ENCODE measurements at places on chromosomes 6 and 20. TPM values are rescaled to one million over a fixed set of nuclear protein-coding genes. Genes with fewer than 3 reads are reported as not detected.

- no peak for DNase-seq
Measured at GRCh38 chr6:9233226-9233625, 797.9 kb upstream of the SLC35B3 start.

- DNase-seq: no peak
Measured at GRCh38 chr20:63547725-63548480, at the start of gene SRMS. Gene SRMS, minus strand, starts transcription at chr20:63547749. Its CDS starts 286 bp downstream, at chr20:63547463.

DNA sequence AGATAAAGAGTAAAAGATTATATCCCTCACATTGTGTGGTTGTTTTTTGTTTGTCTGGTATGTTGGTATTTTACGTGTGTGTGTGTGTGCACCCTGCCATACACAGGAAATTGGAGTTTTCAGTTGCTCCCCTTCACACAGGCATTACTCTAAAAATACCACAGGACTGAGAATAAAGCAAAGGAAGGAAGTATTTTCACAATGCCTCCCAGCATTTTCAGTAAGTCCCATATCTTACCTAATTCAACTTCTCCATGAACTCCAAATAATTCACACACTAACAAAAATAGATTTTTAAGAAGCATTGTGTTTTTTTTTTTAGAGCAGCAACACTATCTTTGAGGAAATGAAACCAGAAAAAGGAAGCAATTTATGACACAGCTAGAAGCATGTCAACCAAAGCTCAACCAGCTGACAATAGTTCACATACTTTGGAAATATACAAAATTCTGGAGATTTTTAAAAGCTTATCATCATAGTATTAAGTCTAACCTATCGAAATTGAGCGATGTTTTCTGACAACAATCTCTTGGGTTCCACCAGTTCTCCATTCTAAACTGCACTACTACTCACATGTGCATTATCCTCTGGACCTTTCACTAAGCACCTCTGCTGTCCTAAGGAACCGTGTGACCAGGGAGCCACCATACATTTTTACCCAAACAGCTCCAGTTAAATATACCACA, 2.1 kb downstream of the UBE2J1 start:
- no peak for DNase-seq

- DNase-seq: no peak
Measured at GRCh38 chr6:8940356-8940755, 505.0 kb upstream of the SLC35B3 start.

Gene C20orf141
- polyA plus RNA-seq: not detected

DNA sequence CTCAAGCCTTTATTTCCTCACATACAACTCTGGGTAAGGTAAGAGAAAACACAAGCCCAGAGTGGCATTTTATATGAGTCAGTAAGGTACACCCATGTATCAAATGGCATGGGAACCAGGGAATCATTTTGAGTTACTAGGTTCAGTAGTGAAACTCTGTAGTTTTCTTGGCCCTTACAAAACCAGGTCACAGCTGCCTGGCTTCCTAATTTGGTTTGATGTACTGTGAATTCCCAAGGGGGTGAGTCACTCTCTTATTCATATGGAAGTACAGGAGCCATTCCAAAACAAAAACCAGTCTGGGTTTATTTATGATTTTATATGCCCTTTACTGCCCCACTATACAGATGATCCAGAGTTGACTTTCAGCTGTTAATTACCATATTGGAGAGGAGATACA, 70.7 kb downstream of the PDE7B start:
- no peak for DNase-seq

DNA sequence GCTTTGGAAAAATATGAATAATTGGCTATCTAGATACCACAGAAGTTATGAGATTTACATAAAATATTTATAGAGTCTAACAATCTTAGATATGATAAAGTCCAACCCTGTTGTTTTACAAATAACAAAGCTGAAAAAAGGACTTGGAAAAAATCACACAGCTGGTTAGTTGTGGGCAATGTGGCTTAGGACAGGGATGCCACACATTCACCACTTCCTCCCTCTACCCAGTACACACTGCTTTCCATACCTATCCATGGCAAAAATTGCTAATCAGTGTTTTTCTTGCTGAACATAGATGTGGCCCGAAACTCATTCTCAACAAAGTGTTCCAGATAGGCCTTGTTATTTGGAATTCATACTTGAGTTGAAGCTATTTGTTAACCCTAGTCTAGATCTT, 147.3 kb upstream of the BMP5 start:
- DNase-seq: no peak

- DNase-seq: no peak
Measured at GRCh38 chr6:168361766-168362165, 42.2 kb upstream of the DACT2 start.

DNA sequence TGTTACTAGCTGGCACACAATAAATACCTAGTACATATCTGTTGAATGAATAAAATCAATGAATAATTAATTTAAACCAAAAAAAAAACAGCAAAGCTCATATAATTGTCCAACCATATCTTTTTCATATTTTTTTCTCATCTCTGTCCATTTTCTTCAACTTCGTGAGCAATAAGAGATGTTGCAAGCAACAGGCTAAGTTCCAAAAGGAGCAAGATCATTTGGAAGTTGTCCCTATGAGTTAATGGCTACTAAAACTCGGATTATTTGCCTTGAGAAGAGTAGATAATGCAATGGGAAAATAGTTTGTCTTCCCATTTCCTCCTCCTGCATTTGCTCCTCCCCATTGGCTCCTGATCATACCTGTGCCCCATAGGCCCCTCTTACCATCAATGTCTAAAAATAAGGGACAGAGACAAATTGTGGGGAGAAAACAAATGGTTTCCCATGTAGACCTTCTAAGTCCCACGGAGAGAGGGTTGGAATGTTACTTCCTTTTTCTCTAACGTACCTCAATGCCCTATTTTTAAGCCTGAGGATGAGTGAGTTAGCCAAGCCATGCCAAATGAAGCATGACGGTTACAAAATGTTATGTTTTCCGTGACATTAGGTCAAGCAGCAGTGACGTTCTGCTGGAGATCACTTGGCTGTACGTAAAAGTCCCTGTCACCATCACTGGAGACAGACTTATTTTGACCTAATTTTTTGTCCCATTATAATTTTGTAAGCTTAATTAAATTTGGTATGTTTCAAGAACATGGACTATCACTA, 217.3 kb upstream of the PREP start:
- DNase-seq: no peak

DNA sequence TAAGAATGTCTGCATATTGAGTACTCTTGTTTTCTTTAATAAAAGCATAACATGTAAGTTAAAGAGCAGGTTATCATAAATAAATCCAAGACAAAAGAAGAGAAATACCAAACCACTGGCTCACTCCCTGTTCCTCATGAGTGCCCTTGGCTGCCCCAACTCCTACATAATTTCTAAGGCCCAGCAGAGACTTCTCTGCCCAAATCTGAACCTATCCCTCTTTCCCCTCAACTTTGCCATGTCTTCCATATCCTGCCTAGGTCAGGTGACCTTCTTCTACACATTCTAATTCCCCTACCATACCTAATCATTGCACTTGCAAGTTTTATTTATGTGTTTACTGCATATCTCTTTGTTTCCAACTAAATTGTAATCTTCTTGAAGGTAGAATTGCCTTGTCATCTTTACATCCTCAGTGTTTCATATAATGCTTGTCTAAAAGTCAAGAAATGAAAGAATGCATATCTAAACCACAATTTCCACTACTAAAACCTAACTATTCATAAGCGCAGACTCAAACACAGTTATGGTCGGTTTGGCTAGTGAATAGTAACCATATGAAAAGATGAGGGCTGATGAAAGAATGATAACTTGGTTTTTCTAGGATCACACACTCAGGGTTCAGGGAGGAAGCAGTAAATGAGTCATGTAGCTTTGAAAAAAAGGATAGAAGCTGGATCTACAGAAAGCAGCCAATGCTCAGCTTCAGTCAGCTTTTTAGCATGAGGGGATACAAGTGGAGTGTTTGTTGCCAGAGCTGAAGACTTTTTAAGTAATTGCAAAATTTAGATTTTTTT, 53.3 kb upstream of the EYA4 start:
- no peak for DNase-seq

GRCh38 chr20:57696401-57696961, 13.3 kb downstream of the PMEPA1 start:
- no peak for DNase-seq

DNA sequence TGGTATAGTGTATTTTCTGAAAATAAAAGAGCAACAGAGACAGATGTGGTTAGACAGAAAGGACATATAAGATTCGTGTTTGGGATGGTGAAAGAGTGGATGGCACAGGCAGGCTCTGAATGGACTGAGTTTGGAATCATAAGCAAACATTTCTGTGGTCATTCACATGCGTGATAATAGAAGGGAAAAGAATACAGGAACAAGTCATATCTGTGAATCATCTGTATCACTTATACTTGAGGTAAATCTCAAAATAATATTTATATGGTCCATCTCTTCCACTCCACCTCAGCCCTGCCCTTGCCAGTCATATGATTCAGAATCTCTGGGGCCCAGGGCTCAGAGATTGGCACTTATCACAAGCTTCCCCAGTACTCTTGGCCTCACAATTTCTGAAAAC, 535.1 kb downstream of the BCKDHB start:
- no peak for DNase-seq

Gene KCNK15
- polyA plus RNA-seq: 0.09 TPM

Gene TAP1
- 20.2 TPM for polyA plus RNA-seq

Gene ADAM33
- polyA plus RNA-seq: 7.4 TPM

Data from left lung (tissue), 14 donors.